Fibroblast of lung (primary cell): ENCODE measurements at places on chromosomes 5 and 9. TPM values are rescaled to one million over a fixed set of nuclear protein-coding genes. Genes with fewer than 3 reads are reported as not detected.

DNA sequence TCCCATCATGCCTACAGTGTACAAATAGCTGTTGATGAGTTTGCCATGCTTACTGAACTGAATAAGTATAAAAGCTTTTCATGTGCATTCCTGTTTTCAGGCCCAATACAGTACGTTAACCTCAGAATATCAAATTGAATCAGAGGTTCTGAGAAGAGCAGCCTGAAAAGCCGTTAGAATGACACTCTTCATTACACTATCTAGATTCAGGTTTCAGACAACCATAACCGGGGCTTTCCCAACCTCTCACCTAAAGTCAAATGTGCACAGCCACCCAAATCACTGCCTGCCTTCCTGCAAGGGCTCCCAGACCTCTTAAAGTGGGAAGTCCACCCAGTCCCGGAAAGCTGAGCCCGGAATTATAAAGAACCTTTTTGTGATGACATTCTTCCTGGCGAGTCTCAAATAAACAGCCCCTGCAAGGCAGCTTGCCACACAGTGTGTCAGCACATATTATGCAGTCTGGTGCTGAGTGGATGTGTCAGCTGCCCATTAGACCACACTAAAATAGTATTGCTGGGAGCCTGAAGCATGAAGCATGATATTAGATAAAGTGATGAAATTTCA is 245.8 kb downstream of the TLE4 start:
- no peaks in the 10 kb centered on the region for H3K4me1 ChIP-seq
- DNase-seq = no peak

RABGAP1 gene
- 40.8 and 47.6 TPM in 2 replicates for total RNA-seq

DNA sequence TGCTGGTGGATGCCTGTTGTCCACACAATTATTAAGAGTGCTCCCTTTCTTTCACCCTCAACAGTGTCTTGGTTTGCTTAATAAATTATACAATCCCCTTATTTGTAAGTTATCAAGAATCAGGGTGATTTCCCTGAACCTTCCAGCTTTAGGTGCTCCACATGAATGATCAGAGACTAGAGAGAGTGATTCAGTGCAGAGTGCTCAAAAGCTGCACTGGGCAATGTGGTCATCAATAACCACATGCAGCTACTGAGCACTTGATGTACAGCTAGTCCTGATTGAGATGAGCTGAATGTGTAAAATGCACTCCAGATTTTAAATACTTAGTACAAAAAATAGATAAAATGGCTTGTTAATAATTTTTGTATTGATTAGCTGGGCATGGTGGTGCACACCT is 76.8 kb upstream of the TRIO start:
- H3K27ac ChIP-seq = no peak overlapping the region
- peaks cover 8% of the 10 kb centered on the region for H3K4me1 ChIP-seq
- H3K36me3 ChIP-seq = no peaks in the 10 kb centered on the region
- no peaks in the 10 kb centered on the region for H3K27me3 ChIP-seq
- H3K4me3 ChIP-seq = no peak overlapping the region
- no peak for DNase-seq

GRCh38 chr9:115551396-115551795 is 433.4 kb upstream of the TNC start:
- H3K4me1 ChIP-seq = no peaks in the 10 kb centered on the region
- DNase-seq = peak; percentile 19
- H3K36me3 ChIP-seq = no peaks in the 10 kb centered on the region
- H3K27ac ChIP-seq = no peak overlapping the region
- H3K27me3 ChIP-seq = no peaks in the 10 kb centered on the region

GRCh38 chr5:56530626-56531138 is 284.7 kb upstream of the MAP3K1 start:
- H3K4me1 ChIP-seq = no peaks in the 10 kb centered on the region
- no peaks in the 10 kb centered on the region for H3K36me3 ChIP-seq
- H3K4me3 ChIP-seq = no peak overlapping the region
- no peak for DNase-seq
- H3K27me3 ChIP-seq = peaks cover 4% of the 10 kb centered on the region

GRCh38 chr5:59187857-59188256 is 605.0 kb downstream of the RAB3C start:
- H3K27me3 ChIP-seq = no peaks in the 10 kb centered on the region
- H3K4me1 ChIP-seq = no peaks in the 10 kb centered on the region

DNA sequence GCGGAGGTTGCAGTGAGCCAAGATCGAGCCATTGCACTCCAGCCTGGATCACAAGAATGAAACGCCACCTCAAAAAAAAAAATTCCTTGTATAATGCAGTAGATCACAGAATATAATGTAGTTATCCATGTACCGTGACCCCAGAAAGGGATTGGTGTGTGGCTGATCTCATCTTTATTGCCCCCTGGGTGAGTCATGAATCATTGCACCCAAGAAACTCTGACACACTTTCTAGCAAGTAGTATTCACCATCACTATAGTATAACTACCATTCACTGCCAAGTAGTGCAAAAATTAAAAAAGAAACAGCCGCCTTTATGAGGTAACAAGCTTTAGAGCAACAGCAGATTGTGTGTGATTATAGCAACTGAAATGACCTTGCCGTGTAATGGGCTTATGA is 23.7 kb upstream of the ANKH start:
- H3K27ac ChIP-seq = no peak overlapping the region
- no peak for DNase-seq
- no peaks in the 10 kb centered on the region for H3K36me3 ChIP-seq
- no peak overlapping the region for H3K4me3 ChIP-seq
- H3K4me1 ChIP-seq = no peaks in the 10 kb centered on the region

- no peak overlapping the region for H3K4me3 ChIP-seq
- H3K4me1 ChIP-seq = no peaks in the 10 kb centered on the region
- no peak overlapping the region for H3K27ac ChIP-seq
- DNase-seq = peak; percentile 48
- no peaks in the 10 kb centered on the region for H3K36me3 ChIP-seq
- H3K27me3 ChIP-seq = no peaks in the 10 kb centered on the region
These were observed 170.8 kb downstream of the SGCD start for GRCh38 chr5:156497804-156498208.

- no peaks in the 10 kb centered on the region for H3K36me3 ChIP-seq
- DNase-seq = no peak
- H3K27ac ChIP-seq = no peak overlapping the region
- peaks cover 2% of the 10 kb centered on the region for H3K4me1 ChIP-seq
- no peaks in the 10 kb centered on the region for H3K27me3 ChIP-seq
These were observed 77.3 kb upstream of the ZNF366 start for GRCh38 chr5:72584466-72584865.

FYB1 gene
- total RNA-seq = under 0.01 TPM in 1 of 2 replicates, not detected in the other

DNA sequence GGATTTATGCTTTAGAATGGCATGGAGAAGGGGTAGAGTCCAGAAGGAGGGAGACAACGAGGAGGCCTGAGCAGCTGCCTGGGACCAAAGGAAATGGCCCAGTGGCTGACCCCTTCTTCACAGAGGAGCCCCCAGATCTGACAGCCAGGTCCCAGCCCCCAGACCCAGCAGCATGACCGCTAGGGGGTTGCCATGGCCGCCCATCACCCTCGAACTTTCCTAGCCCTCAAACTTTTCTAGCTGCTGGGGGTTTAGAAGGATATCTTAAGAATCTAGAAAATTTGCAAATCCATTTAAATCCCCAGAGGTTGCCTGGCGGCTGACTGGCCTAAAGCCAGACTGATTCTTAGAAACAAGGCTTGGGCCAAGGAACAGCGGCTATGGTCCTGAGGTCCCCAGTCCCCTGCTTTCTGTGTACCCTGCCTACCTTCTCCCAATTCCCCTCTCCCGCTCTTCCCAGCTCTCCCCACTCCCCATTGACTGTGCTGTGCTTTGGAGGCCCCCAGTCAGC is 972 bp downstream of the PDGFRB start:
- H3K4me1 ChIP-seq = peaks cover 32% of the 10 kb centered on the region
- H3K27me3 ChIP-seq = no peaks in the 10 kb centered on the region
- peaks cover 8% of the 10 kb centered on the region for H3K36me3 ChIP-seq
- H3K4me3 ChIP-seq = peak overlapping the region; percentile 83

DNA sequence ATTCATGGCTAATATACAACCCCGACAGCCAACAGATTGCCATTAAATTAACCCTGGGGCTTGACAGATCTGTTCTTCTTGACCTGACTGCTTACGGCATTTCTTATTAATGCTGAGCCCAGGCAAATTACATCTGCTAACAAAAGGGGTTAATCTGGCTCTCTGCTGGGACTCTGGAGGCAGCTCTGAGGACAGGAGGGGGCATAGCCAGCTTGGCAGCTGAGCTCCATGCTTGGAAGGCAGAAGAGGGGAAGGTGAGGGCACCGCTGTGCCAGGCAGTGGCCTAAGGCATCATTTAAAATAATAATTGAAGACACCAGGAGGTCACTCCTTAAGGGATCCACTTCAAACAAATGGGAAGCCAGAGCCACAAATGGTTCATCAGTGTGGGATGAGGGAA is 126.0 kb upstream of the GPR151 start:
- H3K4me1 ChIP-seq = no peaks in the 10 kb centered on the region
- H3K36me3 ChIP-seq = no peaks in the 10 kb centered on the region

GRCh38 chr5:80399526-80400239 is 8.2 kb upstream of the ZFYVE16 start:
- H3K27me3 ChIP-seq = no peaks in the 10 kb centered on the region
- H3K36me3 ChIP-seq = no peaks in the 10 kb centered on the region
- no peak overlapping the region for H3K27ac ChIP-seq
- no peak overlapping the region for H3K4me3 ChIP-seq
- H3K4me1 ChIP-seq = no peaks in the 10 kb centered on the region

- peak; percentile 71 for DNase-seq
- H3K4me3 ChIP-seq = no peak overlapping the region
- no peaks in the 10 kb centered on the region for H3K27me3 ChIP-seq
- H3K36me3 ChIP-seq = no peaks in the 10 kb centered on the region
These were observed 124.1 kb downstream of the SYK start for GRCh38 chr9:90925581-90926257.
